ENCODE measurements at places on chromosomes 1 and 21. TPM values are rescaled to one million over a fixed set of nuclear protein-coding genes. Genes with fewer than 3 reads are reported as not detected.

The YARS1 gene
- total RNA-seq = 160 TPM

The RAB42 gene
- total RNA-seq = 3.6 TPM

The DDAH1 gene
- 26.5 TPM for total RNA-seq

The LCE2C gene
- total RNA-seq = not detected

The AMY1C gene
- not detected for total RNA-seq

The MROH9 gene
- total RNA-seq = not detected

The FAM151A gene
- not detected for total RNA-seq

The CENPF gene
- total RNA-seq = 4.7 TPM

The HFM1 gene
- total RNA-seq = 0.43 TPM

The OR6N2 gene
- total RNA-seq = not detected

The COA6 gene
- total RNA-seq = 20.1 TPM

The LCE3D gene
- not detected for total RNA-seq

The ATP6V1G3 gene
- total RNA-seq = not detected

The RNU1-1 gene
- total RNA-seq = 3,030 TPM

The CFH gene
- total RNA-seq = 238 TPM

The SH3D21 gene
- total RNA-seq = 1.8 TPM

The SCMH1 gene
- total RNA-seq = 13.1 TPM

The KRTAP19-2 gene
- not detected for total RNA-seq

The ANKRD45 gene
- total RNA-seq = 0.14 TPM

The TIMM17A gene
- 70.2 TPM for total RNA-seq

The HMGB4 gene
- not detected for total RNA-seq

The PSRC1 gene
- 2.3 TPM for total RNA-seq

The RXFP4 gene
- total RNA-seq = not detected

The TSHB gene
- not detected for total RNA-seq

The KDF1 gene
- not detected for total RNA-seq

The HUNK gene
- total RNA-seq = under 0.01 TPM

The SH3BGR gene
- total RNA-seq = 1.6 TPM

The SEMA6C gene
- 0.43 TPM for total RNA-seq

The CCDC17 gene
- 0.74 TPM for total RNA-seq

The MRPL20 gene
- 95.4 TPM for total RNA-seq

The MRPS21 gene
- 111 TPM for total RNA-seq

The SLAMF1 gene
- not detected for total RNA-seq

The DNAJC6 gene
- total RNA-seq = 0.14 TPM

The OR14K1 gene
- total RNA-seq = not detected

The SLAMF8 gene
- not detected for total RNA-seq

The ZSWIM5 gene
- total RNA-seq = 1.9 TPM

The GPR61 gene
- 0.28 TPM for total RNA-seq

The C4BPA gene
- under 0.01 TPM for total RNA-seq

The HSPB7 gene
- 3.8 TPM for total RNA-seq
